ENCODE measurements at places on chromosomes 7 and 10.

DNA sequence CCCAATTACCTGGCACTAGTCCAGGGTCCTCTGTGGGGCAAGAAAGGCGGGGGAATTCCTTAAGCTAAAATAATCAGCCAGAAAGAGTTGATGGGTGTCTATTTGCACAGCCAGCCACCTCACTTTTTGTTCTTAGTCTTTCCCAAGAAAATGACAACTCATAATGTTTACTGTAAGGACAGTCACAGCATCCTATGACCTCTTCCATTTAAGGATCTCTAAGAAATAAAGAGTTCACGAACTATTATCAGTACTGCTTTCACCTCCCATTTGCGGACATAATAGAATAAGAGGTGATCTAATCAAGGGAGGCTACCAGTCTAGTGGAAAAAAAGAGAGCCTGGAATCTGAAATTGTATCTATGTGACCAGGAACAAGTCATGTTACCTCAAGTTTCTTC, 72.4 kb upstream of the LRRC17 start:
- no peak for DNase-seq

- DNase-seq = peak; percentile 32
These were observed 74.1 kb upstream of the UNC5B start for GRCh38 chr10:71138166-71138830.

DNA sequence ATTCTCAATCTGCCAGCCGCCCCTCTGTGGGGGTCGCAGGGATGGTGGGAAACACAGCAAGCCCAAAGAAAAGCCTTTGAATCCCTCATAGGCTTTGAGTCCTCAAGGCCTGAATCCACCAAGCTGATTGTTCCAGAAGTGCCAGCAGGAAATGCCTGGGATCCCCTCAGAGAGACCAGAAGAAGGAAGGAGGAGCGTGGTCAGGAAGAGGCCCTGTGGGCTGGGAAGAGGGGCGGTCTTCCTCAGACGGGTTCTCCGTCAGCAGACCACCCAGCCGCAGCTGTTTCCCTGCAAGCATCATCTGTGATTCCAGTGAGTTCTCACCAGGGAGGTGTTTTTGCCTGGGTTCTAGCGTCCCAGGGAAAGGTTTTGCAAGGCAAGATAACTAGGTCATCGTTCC, 190.0 kb upstream of the KLF6 start:
- no peak for DNase-seq

DNA sequence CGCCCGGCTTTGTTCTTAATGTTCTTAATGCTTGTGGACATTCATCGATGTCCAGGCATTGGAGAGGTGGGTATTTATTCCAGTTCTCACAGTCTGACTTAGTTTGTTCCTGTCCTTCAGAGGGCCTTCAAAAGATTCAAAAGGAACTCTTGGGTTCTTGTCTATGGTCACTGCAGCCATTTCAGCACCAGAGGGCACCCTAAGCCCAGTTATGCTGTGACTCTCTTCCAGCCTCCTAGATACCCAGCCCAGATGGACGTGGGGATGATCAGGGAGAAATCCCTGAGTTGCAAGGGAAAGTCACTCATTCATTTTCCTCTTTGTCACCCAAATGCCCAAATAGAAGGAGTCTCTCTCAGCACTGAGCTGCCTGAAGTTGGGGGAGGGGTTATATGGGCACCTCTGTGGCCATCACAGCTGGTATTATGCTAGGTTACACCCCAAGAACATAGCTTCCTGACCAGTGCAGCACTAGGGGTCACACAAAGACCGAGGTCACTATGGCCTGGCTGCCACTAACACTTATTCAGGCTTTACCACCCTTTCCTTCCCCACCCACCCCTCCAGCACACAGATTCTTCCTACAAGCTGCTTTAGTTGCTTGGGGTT, 26.5 kb upstream of the CCDC126 start:
- DNase-seq = peak; percentile 85

DNA sequence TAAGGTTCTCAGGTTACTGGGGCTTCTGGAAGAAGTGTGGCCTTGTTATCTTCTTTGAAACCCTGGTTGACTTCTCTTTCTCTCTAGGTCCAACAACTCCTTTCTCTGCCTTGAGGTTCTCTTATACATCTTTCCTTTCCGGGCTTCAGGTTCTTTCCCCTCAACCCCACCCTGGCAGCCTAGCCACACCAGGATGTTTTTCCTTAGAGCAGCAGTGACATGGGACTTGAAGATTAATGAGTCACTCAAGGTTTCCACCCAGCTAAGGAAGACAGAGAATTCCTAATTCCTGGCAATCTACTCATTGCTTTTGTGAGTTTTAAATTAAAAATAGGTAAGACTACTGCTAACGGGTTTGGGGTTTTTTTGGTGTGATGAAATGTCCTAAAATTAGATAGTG, 121.8 kb upstream of the HPS1 start:
- no peak for DNase-seq

DNA sequence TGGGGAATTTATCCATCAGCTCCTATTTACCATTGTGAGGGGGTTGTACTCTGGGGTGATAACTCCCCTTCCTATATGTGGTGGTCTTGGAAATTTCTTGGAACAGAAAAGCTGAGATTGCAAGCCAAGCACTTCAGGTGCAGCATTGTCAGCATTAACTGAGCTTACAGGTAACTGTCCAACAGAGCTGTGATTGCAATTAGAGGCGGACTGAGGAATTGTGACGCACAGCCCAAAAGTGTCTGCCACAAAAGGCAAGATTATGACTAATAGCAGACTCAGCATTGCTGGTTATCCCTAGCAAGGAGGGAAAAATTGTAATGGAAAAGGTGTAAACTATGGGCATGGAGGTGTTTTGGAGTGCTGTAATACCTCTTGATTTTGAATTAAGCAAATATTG, 126.1 kb upstream of the AGR3 start:
- no peak for DNase-seq

DNA sequence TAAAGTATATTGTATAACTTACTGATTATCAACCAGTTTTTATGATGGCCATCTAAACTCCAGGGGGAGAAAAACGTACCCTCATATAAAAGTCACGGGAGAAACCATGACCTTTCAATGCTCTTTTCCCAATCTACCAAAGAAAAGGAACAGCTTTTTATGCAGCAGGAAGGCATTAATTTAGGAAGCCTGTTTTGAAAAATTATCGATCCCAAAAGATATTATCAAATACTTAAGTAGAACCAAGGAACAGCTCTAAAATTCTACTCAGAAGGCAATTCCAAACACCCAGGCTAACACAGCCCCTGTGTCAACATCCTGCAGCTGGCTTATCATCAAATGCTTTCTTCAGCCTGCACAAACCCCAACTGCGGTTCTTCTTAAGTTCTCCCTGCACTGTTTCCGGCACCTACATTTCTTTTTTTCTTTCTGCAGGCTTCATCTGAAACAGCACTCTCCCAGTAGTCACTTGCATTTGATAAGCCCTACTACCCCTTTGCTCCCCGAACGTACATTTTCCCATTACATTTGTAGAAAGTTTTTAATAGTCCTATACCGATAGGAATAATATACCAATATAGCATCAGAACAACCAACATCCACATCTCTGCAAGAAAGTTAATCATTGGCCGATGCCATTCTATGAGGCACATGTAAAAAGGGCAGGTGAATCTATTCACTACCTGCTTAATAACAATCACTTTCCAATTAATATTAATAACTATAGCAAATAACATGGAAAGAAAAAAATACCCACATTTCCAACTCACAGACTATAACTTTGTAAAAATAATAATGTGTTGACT, 47.9 kb downstream of the PIP4K2A start:
- no peak for DNase-seq

DNA sequence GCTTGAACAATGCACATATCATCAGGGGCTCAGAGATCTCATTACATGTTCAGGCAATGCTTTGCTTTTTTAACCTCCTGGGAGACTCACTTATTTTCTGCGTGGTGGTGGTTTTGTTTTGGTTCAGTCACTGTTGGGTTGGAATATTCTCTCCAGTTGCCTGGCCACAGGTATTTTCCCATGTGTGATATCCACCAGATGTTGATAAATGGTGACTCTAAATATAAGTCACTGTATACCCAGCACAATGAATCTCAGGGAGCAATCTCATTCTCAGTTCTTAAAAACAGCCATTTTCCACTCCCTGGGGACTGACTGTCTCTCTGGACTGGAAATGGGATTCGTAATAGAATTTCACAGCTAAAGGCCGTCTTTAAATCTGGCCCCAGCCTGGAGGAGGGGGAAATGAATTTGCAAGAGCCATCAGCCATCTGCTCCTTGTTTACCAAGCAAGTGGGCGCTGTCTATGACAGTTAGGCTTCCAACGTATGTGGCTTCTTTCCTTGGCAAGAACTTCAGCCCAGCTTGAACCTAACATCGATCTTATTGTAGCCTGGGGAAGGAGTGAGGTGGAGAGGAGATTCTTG, 1106.2 kb downstream of the NRG3 start:
- DNase-seq = no peak

DNA sequence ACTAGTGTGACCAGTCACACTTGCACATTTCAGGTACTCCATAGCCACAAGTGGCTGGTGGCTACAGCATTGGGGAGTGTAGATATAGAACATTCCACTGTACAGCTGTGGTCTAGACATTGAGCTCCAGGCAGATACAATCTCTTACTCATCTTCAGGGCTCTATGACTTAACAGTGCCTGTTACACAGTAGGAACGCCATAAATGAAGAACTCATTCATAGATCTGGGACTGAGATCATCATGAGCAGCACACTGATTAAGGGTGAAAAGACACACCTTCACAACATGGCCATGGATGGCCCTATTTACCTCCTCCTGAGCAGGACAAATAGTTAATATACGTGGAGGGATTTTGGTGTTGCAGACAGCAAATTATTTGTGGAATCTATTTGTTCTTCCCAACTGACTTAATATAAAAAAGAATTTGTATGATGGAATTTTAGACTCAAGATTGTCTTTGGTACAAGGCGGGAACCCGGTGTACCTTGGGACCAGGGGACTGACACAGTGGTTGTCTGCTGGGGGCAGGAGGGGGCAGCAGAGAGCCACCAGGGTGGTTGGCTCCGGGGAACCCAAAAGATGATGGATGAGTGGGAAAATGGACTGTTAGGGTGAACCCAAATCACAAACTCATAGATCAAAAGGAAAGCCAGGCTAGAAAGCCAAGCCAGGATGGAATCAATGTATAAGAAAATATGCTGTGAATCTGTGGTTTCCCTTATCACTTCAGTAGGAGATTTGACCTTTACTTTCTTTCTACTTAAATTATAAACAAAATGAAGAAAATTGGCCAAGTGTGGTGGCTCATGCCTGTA, 24.3 kb upstream of the CPA2 start:
- peak; percentile 82 for DNase-seq

- no peak for DNase-seq
These were observed 40.3 kb downstream of the FAM53B start for GRCh38 chr10:124703778-124704427.

GRCh38 chr7:23514755-23515154, 17.0 kb downstream of the TRA2A start:
- peak; percentile 24 for DNase-seq

- no peak for DNase-seq
These were observed 19.8 kb upstream of the COL1A2 start for GRCh38 chr7:94374721-94375566.

DNA sequence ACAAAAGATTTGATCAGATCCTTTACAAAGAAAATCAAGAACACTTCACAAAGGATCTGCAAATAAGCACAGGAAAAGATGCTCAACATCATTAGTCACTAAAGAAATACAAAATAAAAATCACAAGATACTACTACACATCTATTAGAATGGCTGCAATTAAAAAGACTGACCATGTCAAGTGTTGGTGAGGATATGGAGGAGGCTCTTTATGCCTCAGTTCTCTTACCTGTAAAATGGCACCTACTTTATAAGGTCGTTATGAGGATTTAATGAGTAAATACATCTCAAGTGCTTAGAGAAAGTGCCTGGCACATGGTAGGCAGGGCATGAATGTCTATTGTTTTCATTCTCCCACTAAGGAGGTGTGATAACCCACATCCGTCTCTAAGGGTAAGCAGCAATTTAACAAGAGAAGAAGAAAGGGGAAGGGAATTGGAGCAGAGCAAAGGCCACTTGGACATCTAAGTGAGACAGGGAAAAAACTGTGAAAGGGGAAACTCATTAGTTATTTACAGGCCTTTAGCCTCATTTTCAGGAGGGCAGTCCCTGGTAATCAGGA, 157.5 kb upstream of the NFE2L3 start:
- no peak for DNase-seq

GRCh38 chr7:73823257-73823656, 7.5 kb upstream of the CLDN4 start:
- DNase-seq = no peak

DNA sequence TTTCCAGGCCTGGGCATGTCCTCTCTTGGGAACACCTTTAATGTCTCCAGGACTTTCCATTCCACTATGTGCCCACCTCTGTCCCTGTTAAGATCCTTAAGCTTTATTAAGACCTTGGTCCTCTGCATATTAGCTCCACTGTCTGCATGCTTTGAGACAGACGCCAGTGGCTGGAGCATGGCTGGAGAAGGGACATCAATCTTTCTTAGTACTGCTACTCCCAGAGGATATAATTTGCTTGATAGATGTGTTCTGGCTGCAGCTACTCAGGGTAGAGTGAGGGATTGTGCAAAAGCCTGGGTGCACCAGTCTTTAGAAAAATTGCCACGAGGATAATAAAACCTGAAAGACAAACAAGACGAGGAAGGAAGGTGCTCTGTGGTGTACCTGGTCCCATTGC, 42.9 kb downstream of the PLPP4 start:
- DNase-seq = no peak

GRCh38 chr7:132930881-132931280, 151.0 kb downstream of the CHCHD3 start:
- no peak for DNase-seq

DNA sequence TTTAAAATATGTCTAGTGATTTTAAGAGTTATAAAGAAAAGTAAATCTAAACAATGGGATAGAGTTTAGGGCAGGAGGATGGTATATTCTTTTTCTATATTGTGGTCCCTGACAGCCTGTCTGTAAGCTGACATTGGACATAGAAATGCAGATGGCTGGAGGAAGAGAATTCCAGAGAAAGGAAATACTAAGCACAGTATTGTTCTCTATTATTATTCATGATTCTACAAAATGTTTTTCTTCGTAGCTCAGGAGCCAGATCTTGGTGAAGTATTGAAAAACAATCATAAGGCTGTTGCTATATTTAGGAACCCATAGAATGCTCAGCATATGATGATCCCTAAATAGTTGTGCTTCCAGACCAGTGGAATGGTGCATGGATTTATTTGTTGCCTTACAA, 117.0 kb upstream of the FAM3C start:
- DNase-seq = no peak

GRCh38 chr7:102096706-102097427, 189.8 kb upstream of the SH2B2 start:
- peak; percentile 35 for DNase-seq

DNA sequence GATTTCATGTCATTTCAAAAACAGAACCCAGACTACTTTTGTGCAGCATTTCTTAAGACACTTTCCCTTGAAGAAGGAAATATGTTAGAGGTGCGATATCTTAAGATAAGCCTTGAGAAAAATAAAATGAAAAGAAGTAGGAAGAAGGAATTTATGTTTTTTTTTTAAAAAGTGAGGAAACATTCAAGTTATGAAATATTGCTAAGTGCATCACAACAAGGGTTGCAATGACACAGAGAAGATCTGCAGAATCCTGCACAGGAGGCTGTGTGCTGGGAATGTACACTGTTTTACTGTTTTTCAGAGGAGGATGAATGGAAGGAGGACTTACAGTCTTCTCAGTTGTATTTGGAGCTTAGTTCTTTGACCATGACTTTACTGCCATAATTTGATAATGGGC, 79.8 kb upstream of the NME8 start:
- no peak for DNase-seq

Data from activated CD8-positive, alpha-beta memory T cell treated with anti-CD3 and anti-CD28 coated beads for 24 hours (primary cell).